ENCODE measurements at places on chromosomes 11 and 22. TPM values are rescaled to one million over a fixed set of nuclear protein-coding genes. Genes with fewer than 3 reads are reported as not detected.

Gene GGA1
- total RNA-seq: 55.4 TPM

Gene RBFOX2
- total RNA-seq: 6.9 TPM

Gene PKP3
- total RNA-seq: 0.07 TPM

- no peak for DNase-seq
Measured at GRCh38 chr11:27282806-27283205, 80.2 kb downstream of the CCDC34 start.

- DNase-seq: no peak
Measured at GRCh38 chr11:97964332-97965004, 1056.3 kb upstream of the CNTN5 start.

DNA sequence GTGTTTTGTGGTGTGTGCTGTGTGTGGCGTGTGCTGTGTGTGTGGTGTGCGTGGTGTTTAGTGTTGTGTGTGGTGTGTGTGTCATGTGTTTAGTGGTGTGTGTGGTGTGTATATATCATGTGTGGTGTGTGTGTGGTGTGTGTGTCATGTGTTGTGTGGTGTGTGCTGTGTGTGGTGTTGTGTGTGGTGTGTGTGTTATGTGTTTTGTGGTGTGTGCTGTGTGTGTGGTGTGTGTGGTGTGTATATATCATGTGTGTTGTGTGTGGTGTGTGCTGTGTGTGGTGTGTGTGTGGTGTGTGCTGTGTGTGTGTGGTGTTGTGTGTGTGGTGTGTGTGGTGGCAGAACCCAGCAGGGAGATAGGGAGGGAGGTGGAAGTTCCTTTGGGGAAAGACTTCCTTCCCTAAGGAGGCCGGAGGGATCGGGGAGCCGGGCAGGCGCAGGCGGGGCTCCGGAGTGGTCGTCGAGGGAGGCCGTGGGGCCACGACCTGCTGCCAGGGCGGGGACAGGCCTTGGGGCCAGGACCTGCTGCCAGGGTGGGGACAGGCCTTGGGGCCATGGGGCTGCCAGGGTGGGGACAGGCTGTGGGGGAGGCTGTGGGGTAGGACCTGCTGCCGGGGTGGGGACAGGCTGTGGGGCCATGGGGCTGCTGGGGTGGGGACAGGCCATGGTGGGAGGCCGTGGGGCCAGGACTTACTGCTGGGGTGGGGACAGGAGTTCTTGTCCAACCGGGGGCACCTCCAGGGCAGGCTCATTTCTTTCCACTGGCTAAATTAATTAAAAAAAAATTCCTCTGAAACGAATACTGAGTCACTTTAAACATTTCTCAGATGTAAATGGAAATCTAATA lies 15.2 kb downstream of the PIM3 start:
- DNase-seq: peak; percentile 82

DNA sequence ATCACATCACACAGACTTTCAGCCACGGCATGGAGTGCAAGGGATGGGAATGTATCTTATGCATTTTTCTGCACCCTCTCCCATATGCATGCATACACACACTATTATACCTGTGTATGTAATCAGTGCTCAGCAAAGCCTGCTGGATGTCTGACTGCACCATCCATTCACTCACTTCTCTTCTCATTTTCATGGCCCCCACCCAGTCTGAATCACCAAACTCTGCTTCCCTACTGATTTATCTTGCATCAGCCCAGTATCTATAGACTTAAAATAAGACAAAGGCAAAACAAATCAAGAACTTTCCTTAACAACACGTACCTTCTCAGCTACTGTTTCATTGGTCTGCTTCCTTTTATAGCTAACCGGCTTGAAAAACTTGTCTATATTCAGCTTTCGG lies 21.6 kb downstream of the DBX1 start:
- no peak for DNase-seq

DNA sequence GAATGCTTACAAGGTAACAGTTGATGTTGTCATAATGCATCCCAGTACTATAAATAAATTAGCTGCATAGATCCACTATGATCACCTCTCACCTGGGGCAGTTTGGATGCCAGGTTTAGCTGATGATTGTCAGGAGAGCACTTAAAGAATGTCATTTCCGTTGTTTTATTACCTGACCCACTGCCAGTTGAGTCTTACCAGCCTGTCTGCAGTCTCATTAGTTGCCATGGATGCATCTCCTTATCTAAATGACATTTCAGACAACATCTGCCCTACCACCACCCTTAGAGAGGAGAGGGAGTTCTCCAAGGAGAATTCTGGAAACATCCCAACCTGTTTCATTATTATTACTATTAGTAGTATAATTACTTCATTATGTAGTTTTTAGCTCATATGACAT lies 339.1 kb upstream of the API5 start:
- no peak for DNase-seq

DNA sequence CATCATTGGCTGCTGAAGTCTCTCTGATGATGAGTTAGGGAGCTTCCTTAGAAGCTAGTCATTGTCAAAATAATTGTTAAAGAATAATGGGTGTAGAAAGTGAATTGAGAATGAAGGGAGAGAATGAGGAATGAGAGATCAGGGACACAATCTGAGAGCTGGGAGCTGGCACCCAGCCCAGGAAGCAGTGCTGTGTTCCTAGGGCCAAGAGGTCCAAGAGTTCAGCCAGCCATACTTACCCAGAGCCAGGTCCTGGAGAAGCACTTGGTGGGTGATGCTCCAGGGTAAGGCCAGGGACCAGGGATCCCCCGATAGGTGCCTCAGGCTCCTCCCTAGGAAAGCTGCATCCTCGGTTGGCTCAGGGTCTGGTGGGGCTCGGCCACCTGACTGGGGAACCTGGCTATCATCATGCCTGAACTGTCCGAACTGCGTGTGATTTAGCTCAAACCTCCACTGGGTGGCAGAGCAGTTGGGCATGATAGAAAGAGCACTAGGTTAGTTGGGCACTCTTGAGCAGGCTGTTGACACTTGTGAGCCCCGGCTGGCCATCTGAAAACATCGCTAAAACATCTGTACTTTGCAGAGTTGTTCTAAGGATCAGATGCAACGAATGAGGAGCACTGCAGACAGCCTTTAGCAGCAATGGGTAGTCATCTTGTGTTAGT lies 123.9 kb upstream of the NCAM1 start:
- DNase-seq: no peak

DNA sequence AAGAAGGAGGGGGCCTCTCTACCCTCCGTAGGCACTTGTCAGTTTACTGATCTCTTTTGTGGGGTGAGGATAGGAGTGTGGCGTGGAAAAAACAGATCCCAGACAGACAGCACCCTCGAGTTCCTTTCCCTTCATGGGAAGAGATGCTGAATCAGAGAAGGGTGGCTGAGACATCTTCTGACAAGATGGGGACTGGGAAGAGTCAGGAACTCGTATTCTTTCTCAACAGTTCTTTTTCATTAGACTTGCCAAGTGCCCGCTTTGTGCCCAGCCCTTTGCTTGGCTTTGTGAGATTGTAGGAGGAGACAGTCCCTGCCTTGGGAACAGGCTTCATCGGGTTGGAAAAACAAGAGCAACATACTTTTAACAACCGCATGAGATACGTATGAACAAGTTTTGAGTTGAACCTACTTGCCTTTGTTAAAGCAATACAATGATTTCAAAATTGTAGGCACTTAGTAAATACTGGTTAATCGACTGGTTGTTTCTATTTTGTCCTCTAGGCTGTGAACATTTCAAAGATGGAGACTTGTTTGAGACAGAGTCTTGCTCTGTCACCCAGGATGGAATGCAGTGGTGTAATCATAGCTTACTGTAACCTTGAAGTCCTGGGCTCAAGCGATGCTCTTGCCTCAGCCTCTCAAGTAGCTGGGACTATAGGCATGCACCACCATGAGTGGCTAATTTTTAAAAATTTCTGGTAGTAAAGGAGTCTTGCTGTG lies 1.1 kb downstream of the RRM1 start:
- peak; percentile 16 for DNase-seq

Data from activated CD4-positive, alpha-beta T cell treated with anti-CD3 and anti-CD28 coated beads for 36 hours (primary cell).